ENCODE measurements at places on chromosomes 3 and 15.

DNA sequence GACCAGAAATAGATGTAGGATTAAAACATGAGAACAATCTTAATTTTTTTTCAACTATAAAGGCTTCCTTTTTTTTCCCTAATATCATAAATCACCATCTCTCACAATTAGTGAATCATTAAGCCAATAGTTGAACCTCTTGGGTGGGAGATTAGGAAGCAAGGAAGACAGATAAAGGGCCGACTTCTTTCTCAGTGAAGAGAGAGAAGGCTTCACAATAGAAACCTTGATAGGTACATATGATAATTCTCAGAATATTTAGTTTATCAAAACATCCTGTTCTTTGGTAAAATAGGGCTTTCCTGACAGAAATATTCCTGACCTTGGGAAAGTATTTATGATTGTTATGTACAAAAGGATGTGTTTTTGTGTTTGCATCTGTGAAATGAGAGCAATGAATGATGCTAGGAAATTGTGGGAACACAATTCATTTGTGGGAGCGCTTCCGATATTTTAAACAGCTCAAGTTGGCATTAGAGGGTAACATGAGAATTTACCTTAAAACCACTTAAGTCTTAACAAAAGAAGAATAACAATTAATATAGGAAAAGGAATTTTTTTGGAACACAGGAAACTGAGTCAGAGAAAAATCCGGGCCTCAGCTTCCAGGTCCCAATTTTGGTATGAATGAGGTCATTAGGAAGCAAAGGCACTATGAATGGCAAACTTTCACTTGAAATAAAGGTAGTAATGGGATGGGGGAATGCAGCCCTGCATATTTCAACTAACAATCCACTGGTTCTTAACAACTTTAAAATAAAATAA lies 263.2 kb upstream of the TGFBR2 start:
- no peak for DNase-seq

DNA sequence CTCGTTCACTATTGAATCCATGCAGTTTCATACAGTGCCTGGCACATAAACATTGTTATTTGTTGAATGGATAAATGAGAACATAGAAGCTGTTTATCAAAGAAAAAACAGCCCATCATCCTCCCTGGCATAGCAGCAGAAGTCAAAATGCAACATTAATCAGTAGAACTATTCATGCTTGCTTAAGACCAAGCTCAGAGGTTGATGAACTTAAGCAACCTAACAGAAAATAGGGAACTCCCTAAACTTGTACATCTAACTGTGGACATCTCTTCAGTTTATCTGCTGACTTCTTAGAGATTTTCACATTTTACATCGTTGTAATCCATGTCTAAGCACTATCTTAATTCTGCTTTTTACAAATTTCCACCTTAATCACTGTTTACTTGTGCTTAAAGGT lies 29.2 kb downstream of the SENP8 start:
- no peak for DNase-seq

DNA sequence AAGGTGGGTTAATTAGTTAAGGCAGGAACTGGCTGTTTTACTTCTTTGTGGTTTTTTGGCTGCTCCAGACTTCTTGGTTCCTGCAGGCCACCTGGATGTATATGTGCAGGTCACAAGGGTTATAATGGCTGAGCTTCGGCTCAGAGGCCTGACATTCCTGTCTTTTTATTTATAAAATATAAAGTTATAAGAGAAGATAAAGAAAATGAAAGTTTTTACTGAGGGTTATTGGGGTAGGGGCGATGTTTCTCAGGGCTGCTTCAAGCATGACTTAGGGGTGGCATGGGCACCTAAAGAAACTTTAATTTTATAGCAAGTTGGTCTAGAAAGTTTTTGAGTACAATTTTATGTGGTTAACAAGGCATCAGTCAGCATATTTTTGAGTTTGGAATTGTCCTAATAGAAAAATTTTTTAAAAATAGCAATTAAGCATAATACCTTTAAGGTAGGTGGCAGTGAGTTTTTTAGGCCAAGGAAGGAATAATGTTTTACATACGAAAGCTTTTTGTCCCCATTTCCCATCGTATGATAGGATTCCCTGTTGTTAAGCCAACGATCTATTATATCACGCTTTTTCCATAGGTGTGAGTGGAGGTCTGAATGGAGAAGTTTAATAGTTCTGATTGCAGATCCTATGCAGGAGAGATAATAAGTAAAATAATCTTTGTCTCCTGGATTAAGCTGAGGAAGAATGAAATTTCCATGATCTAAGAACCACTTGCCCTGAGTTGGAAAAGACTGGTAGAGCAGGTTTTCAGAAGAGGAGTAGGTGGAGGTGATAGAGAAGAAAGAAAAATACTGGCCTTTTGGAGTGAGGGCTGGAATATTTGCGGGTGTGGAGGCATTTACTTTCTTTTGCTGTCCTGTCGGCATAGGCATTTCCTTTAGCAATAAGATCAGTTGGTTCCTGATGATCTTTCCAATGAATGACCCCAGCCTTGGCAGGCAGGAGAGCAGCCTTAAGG lies 10.1 kb downstream of the STRIT1 start:
- DNase-seq = no peak

- DNase-seq = no peak
These were observed 62.7 kb downstream of the PXYLP1 start for GRCh38 chr3:141294301-141294700.

DNA sequence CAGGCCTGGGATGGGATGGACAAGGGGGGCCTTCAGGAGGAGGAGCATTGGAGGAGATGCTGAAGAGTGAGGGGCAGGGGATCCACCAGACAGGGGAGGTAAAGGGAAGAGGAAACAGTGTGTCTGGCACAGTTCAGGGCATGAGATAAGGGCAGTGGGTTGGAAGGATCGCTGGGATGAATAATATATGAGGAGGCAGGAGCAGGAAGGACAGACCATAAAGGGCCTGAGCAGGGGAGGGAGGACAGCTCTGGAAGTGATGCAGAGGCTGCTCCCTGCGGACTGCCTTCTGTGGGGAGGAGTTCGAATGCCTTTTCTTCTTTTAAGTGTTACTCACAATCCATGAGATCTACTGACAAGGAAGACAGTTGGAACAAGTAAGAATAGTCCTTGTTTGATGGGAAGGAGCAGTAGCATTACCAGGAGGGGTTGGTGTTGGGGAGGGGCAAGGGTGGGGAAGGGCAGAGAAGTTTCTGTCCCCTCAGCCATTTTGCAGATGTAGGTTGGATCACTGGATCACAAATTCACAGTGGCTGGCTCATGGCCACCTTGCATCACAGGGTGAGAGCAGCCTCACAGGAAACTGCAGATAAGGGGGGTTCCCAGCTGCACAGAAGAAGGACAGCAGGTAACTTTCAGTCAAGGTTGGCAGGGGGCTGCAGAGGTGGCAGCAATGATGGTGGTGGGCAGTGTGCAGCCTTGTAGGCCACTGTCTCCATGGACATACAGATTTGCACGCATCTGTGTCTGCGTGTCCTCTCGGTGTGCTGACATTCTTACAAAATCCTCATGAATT lies 91.9 kb upstream of the SNRPN start:
- no peak for DNase-seq

GRCh38 chr3:19293295-19293694 lies 145.0 kb downstream of the KCNH8 start:
- DNase-seq = no peak

DNA sequence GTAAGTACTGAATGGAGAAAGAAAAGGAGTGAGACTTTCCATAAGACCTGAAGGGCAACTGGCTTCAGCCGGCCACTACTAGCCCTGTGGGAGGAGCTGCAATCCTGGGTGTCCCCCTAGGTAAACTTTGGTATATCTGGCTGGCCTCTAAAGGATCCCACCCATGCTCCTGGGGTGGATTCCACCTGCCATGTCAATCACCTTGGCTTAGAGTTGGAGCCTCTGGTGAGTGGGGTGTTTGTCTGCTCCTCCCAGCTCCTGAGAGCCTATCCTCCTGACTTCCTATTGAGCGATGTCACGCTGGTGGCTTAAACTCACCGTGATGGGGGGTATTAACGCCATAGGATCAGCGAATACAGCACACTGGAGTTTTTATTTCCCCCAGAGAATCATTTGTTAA lies 2.6 kb downstream of the SPTBN5 start:
- DNase-seq = no peak

DNA sequence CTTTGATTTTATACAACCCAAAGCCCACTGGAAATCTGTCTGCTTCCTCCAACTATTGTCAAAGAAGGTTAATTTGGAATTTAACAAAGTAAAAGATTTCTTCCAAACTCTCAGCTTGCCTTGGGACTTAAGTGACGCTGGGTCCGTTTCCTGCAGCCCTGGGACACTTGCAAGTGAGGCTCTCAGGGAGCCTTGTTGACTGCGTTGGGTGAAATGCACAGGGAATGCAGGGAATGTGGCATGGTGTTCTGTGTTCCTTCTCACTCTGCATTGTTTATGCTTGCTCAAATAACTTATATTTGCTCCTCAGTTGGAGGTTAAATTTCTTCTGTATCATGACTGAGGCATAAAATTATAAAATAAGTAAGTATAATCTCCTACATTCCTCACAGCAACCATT lies 60.9 kb upstream of the TJP1 start:
- no peak for DNase-seq

- DNase-seq = peak; percentile 53
These were observed 643 bp downstream of the ABCC5 start for GRCh38 chr3:184016811-184017671.

GRCh38 chr3:126476166-126477060 lies 722 bp upstream of the ZXDC start:
- DNase-seq = peak; percentile 22

- DNase-seq = no peak
These were observed 34.4 kb upstream of the TBC1D21 start for GRCh38 chr15:73838831-73839426.

DNA sequence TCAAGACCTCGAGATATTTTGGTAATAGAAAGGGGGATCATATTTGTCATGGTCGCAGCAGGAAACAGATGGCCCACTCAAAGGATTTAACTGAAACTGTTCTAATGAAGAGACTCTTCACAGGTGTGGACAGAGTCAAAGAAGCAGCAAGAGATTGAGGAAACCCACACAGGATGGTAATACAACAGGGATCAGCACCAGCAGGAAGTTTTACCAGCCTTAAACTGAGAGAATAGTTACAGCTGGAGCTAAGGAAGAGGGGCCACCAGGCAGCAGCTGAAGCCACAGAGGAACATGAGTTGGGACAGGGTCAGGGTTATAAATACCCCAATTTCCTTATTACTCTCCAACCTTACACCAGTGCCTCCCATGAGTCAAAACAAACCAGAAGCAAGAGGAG lies 131.8 kb upstream of the UBE2E2 start:
- no peak for DNase-seq

- DNase-seq = no peak
These were observed 46.2 kb upstream of the VILL start for GRCh38 chr3:37944391-37944842.

DNA sequence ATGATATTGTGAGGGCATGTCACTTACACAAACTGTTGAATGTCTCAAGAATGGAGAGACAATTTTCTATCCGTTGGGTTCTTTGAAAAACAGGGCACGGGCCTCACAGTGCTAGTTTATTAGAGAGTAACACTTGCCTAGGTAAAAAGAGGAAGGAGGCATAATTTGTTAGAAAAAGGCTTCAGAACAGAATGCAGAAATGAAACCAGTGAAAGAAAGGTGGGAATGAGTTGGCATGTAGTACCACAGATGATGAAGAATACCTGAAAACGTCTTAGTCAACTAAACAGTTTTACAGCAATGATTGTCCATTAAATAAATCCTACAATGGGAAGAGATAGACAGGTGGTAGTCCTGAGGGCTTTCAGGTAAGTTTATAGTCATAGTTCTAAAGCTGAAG lies 1399.7 kb upstream of the CADM2 start:
- no peak for DNase-seq

- no peak for DNase-seq
These were observed 20.5 kb upstream of the MUC20 start for GRCh38 chr3:195700319-195700718.

- DNase-seq = peak; percentile 58
These were observed 195.4 kb downstream of the FMN1 start for GRCh38 chr15:32998979-32999672.

DNA sequence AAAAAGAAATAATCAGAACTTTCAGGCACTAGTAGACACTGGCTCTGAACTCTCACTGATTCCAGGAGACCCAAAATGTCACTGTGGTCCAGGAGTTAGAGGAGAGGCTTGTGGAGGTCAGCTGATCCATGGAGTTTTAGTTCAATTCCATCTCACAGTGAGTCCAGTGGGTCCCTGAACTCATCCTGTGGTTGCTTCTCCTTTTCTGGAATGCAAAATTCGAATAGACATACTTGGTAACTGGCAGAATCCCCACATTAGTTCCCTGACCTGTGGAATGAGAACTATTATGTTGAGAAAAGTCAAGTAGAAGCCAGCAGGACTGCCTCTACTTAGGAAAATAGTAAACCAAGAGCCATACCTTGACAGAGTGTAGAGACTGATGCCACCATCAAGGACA lies 87.3 kb upstream of the OXTR start:
- peak; percentile 77 for DNase-seq

GRCh38 chr15:74451861-74452835 lies 8.8 kb downstream of the UBL7 start:
- no peak for DNase-seq

- DNase-seq = no peak
These were observed 25.0 kb downstream of the TBC1D2B start for GRCh38 chr15:78052545-78052944.

DNA sequence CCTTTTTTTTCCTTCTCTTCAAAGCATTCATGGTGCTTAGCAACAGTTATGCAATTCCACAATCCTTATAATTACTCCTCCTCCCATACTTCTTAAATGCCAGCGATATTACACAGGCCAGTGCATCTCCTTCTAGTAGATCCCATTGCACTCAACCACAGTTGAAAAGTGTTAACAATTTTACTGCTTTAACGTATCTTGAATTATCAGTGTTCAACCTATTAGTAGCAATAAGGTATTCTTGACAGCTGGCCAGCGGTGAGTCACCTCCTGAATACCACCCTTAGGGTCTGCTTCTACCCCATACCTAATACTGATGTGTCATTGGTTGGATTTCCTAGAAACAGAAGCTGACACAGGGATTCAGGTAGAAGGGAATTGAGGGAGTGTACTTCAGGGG lies 24.0 kb upstream of the TEX9 start:
- peak; percentile 5 for DNase-seq

GRCh38 chr3:122560680-122561079 lies 3.4 kb downstream of the PARP9 start:
- DNase-seq = peak; percentile 63

DNA sequence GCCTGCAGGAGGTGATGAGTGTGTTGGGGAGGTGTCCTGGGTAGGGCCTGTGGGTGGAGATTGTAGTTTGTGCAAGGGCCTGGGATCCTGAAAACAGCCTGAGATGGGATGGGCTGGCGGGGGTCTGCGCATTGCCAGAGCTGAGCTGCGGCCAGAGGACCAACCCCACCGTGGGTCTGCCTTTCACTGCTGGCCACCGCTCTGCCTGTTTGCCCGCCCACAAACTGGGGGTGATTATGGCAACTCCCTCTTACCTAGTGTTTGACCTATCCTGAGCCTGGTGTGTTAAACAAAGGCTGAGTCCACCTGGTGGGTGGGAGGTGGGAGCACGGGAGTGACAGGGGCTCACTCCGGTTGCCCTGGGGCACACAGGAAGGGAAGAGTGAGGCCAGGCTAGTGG lies 9.8 kb downstream of the ABTB1 start:
- DNase-seq = no peak

- DNase-seq = no peak
These were observed 343.5 kb downstream of the NEK10 start for GRCh38 chr3:27025718-27026117.

GRCh38 chr3:116835658-116836057 lies 126.1 kb downstream of the TUSC7 start:
- DNase-seq = peak; percentile 23

- no peak for DNase-seq
These were observed 174.3 kb downstream of the EBLN2 start for GRCh38 chr3:73235768-73236167.

Measured in fibroblast of skin of right biceps (primary cell).